CD8-positive, alpha-beta memory T cell (primary cell): ENCODE measurements at places on chromosomes 6 and 20. TPM values are rescaled to one million over a fixed set of nuclear protein-coding genes. Genes with fewer than 3 reads are reported as not detected.
A peak's percentile ranks its signal among the peaks of the same experiment; 100 is the strongest.

DNA sequence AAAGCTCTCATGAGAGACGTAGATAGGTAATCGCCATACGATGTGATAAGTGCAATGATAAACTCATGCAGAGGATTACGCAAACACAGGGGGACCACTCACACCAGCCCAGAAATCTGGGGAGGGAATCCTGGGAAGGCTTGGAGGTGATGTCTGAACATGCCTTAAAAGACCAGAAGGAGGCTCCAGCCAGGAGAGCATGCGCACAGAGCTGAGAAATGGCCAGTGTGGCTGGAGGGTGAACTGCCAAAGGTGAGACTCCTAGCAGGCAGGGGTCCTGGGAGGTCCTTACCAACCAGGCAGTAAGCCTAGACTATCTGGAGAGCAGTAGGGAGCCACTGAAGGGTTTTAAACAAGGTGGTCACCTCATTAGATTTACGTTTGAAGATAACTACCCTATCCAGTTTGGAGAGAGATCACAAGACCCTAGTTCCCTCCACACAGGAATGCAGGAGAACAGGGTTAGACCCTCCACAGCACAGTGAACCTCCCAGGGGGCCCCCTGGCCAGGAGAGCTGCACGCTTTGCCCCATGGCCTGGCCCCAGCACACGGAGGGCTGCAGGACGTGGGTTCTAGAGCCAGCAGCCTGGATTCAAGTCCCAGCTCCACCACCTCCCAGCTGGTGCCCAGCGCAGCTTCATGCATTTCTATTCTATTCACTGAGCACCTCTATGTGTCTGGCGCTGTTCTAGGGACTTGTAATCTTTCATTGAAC is 13.1 kb downstream of the MDFI start:
- no peak for DNase-seq

- DNase-seq: no peak
These were observed 35.7 kb downstream of the MGME1 start for GRCh38 chr20:18004384-18005031.

GRCh38 chr20:9424551-9424950 is 89.8 kb upstream of the LAMP5 start:
- DNase-seq: no peak

DNA sequence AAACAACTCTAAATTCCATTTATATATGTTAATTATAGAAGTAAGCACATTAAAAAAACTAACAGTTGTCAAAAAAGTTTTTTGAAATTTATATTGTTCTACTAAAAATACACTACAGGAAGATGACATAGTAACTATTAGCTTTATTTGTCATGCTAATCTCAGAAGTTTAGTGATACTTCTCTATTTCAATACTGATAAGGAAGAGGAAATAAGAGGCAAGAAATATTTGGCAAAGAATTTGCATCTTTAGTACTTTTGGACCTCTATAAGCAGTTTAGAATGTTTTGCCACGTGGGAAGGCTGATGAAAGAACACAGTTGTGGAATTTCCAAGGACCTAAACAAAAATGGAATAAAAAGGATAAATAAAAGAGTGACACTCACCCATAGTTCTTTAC is 12.6 kb downstream of the IFNGR1 start:
- DNase-seq: no peak

DNA sequence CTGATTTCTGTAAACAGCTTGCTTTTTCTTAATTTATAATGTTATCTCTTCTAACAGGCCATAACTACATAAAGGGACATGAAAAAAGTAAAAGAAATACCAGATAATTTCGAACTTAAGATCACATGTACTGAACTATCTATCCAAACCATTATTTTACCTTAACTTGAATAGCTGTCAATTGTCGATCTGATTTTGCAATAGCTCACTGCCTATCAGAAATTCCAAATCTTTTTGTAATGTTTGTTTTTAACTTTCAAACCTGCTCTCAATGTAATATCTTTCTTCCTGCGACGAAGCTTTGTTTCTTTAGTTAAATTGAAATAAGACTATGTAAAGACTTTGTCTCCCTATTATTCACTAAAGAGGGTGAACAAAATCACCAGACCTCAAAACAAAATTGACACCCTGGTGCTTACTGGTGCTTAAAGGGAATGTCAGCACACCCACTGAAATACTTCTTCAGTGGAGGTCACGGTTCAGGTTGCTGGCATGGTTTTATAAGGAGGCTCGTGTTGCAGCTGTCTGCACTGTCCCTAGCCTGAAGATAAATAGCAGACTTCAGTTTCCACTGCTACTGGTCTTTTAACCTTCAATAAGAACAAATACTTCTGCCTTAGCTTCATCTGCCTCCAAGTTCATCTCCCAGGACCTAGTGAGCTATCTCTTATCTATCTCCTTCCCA is 117.5 kb upstream of the QKI start:
- DNase-seq: no peak

DNA sequence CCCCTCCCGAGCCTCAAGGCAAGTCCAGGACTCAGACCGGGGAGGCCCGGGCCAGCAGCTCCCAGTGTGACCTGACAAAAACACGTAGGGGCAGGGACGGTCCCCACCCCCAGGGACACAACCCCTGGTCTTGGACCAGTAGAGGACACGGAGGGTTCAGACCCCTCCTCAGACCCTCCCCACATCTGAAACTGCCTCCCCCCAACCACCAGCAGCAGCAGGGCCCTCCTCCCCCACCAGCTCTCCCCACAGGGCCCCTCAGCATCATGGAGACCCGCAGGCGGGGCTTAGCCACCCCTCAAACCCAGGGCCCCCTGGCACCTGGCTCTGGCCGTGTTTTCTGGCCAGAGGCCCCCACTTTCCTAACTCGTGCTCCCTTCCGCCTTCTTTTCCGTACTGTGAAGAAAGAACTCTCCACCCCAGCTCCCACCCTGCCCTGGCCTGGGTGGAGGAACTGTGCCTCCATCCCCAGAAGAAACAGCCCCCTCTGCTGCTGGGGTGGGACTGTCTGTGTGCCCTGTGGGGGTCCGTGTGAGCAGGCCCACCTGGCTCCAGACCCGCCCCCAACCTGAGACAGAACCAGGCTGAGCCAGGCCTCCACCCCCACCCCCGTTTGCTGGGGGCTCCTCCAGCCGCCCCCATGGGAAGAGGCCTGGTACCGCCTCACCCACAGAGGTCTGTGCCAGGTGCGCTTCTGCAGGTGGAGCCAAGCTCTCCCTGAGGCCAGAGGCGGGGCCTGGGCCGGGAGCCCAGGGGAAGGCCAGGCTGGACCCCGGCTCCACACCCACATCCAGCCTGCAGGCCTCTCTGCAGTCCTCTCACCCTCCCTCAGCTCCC is 39.0 kb upstream of the MDFI start:
- no peak for DNase-seq

GRCh38 chr6:16697437-16698161 is 63.7 kb downstream of the ATXN1 start:
- DNase-seq: no peak

- no peak for DNase-seq
These were observed 164.3 kb upstream of the MLN start for GRCh38 chr6:33967966-33968724.

- DNase-seq: peak; percentile 58
These were observed 10.5 kb downstream of the STMN3 start for GRCh38 chr20:63642527-63643247.

GRCh38 chr20:39654171-39654570 is 692.0 kb downstream of the DHX35 start:
- DNase-seq: no peak

DNA sequence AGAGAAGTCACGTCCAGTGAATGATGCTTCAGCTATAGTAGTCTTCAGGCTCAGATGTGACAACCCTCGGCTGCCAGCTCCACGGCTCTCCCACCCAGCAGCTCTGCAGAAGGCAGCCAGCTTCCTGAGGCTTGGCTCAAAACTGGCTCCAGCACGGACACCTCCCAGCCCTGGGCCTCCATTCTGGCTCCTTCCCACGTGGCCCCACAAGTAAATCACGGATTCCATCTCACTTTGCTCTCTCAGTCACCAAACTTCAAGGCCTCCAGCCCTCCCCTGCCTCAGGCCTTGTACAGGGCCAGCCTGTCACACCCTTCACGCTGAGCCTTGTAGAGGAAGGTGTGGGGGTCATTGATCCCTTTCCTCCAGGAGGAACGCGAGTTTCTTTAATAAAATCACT is 55.8 kb downstream of the GTF2H5 start:
- no peak for DNase-seq

- DNase-seq: no peak
These were observed 58.4 kb downstream of the EZR start for GRCh38 chr6:158760618-158761250.

DNA sequence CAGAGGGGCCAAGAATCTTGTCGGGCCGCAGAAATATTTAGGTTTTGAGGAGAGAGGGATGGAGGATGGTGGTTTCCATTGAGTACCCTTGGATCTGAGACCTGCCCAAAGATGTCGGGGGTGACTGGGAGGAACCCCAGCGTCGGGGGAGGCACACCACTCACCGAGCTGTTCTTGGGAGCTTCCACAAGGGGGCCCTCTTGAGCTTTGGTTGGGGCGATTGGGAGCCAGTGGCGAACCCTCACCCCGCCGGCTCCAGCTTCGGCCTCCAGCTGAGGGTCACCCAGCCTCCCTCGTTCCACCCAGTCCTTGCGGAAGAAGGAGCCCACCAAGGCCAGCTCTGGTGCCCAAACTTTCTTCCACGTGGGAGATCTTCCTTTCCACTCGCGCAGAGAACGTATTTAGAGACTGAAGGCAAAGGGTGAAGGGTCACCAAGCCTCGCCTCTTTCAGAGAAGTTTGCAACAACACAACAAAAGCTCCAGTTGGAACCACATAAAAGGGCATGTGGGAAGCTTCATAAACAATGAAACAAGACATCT is 33.6 kb downstream of the APCDD1L start:
- DNase-seq: no peak

DNA sequence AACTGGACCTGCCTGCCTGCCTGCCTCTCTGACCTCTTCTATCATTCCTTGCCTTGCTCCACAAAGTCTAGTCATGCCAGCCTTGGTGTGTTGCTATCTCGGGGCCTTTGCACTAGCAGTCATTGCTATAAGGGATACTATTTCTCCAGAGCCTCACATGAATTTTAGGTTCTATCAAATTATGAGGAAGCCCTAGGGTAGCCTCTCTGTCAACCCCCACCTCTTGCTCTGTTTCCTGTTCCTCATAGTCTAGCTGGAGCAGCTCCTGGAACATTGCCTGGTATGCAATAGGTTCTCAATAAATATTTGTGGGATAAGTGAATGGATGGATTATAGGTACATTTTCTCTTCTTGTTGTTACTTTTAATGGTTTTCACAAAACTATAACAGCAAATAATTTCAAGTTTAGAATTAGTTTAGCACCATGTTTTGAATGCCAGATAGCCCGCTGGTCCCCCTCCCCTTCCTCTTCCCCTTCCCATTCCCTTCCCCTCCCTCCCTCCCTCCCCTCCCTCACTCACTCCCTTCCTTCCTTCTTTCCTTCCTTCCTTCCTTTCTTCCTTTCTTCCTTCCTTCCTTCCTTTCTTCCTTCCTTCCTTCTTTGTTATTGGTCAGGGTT is 46.9 kb upstream of the DTNBP1 start:
- no peak for DNase-seq

- no peak for DNase-seq
These were observed 59.4 kb upstream of the DOK5 start for GRCh38 chr20:54415967-54416366.

The TGM3 gene
- not detected for total RNA-seq

The SGK1 gene
- 36.5 TPM for total RNA-seq

The SNRPB gene
- 423 TPM for total RNA-seq

The SOX18 gene
- total RNA-seq: not detected

The LY86 gene
- total RNA-seq: 0.31 TPM

The LRRC73 gene
- 0.13 TPM for total RNA-seq

The KCNQ5 gene
- total RNA-seq: 7.9 TPM

The NOP56 gene
- total RNA-seq: 920 TPM

The PAX1 gene
- not detected for total RNA-seq
